ENCODE measurements at places on chromosomes 16 and 17.
A peak's percentile ranks its signal among the peaks of the same experiment; 100 is the strongest.

DNA sequence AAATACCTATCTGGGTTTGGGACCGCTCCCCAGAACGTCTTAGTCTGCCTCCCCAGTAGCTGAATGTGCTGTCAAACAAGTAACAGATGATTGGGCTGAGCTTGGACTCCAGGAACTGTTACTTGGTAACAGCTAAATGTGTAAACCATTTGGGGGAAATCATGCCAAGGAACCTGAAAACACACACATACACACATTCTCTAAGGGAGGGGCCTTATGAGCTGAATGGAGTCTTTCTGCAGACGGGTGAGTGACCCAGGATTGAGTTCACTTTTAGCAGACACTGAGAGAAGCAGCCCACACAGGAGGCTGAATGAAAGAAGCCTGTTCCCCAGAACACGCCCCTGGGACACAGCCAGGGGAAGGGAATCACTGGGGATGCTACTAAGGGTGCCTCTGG is 1.6 kb downstream of the ACLY start:
- DNase-seq, result no peak

GRCh38 chr17:28610376-28610775 is 3.6 kb downstream of the RSKR start:
- no peak for DNase-seq

GRCh38 chr16:22912654-22913053 is 98.7 kb downstream of the HS3ST2 start:
- DNase-seq, result no peak

DNA sequence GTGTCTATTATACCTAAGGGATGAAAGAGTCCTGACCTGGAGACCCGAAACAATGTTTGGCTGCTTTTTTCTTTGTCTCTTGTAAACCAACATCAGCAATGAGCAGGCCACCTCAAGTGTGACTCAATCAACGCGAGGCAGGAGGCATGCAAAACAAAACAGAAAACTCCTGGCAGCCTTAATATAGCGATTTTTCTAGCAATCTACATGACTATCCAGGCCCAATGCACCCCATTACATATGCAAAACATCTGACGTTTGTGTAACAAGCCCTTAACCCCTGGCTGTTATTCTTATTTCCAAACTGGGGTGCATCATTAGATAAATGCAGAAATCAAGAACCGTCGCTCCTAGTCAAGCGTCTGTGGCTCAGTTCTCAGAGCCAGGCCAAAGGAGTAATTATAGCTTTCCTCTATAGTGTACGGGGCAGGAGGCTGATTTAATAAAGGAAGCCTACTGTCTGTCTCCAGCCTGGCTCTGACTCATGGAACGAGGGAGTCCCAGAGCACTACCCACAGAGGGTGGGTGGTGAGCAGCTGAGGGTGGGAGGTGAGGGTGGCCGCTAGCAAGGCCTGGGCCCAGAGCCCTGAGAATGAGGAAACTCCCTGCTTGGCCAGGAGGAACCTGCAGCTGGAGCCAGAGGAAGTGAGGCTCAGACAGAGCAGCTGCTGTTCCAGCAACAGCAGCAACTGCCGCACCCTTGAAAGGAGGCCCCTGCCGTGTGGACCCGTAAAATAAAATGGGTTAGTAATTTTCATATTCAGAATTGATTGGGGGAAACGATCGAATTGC is 43.9 kb downstream of the CHD9 start:
- DNase-seq, result peak; percentile 5

- no peak for DNase-seq
These were observed 2.1 kb downstream of the METTL22 start for GRCh38 chr16:8623634-8624033.

DNA sequence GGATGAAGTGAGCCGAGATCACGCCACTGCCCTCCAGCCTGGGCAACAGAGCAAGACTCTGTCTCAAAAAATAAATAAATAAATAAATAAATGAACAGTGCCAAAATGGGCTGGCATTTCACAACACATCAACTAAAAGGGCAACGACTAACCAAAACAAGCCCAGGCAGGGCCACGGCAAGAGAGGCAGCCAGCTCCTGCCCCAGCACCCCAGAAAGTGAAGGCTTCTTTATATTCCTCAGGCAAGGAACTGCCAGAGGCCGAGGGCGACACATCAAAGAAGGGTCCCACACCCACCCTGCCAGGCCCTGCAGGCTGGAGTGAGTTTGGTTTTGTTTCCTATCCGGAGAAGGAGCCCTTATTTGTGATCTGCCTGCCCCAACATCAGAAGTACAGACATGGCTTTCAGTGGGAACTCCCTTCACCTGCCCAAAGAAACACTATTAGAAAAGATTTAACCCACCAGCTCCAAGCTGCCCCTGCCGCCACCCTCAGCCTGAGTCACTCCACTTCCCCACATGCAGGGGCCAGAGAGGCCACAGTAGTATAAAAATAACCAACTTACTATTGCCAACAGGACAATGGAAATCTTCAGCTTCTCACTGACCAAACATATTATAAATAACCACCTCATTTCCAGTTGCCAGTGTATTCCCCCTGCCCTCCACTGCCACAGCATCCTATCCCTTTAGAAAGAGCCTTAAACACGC is 8.0 kb downstream of the FBXO31 start:
- no peak for DNase-seq
